Omental fat pad (tissue), 4 donors: ENCODE measurements at places on chromosomes 11 and 22. TPM values are rescaled to one million over a fixed set of nuclear protein-coding genes. Genes with fewer than 3 reads are reported as not detected.
A peak's percentile ranks its signal among the peaks of the same experiment; 100 is the strongest.

Gene OR52A1
- total RNA-seq: not detected

Gene GGT5
- total RNA-seq: 70.6 TPM

Gene GUCY1A2
- total RNA-seq: 4.4 TPM

Gene PPP6R2
- 35.6 TPM for total RNA-seq

Gene MMP12
- not detected for total RNA-seq

Gene OR56A1
- 0.06 TPM for total RNA-seq

Gene LRRC4C
- total RNA-seq: 0.95 TPM

Gene DEUP1
- total RNA-seq: not detected

Gene SNAP29
- 25.1 TPM for total RNA-seq

Gene ANO1
- total RNA-seq: 1.9 TPM

- no peak for DNase-seq
Measured at GRCh38 chr11:16226245-16226644, 130.1 kb downstream of the SOX6 start.

DNA sequence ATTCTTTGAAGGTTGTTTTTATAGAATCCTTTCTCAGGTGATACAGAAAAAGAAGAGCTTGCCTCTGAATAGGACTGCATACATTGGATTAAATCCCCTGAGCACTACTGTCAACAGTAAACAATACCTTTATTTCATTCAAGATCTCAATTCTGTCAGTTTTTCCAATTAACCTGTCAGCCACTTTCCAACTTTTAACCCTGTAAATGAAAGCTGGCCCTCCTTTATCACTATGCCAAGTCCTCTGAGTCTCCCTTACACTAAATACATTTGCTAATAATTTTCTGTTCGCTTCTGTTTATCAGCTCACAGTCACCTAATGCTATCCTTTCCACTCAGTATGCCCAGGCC lies 213.7 kb upstream of the ARHGAP42 start:
- no peak for DNase-seq

DNA sequence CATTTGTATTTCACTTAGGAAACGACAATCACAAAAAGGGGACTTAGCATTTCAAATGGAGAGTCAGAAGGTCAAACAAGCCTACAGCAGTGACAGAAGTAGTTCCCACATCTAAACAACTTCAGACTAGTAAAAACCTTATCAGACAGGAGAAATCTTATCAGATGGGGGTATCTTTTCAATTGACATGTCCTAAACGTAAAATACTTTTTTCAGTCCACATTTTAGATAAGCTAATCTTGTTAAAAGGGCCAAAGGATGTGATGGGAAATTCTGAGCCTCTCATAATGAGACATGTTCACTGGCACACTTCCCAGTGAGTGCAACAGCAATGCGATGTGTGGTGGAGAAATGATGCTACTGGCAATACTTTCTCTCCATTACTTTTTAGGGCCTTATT lies 2.4 kb downstream of the MAPK1 start:
- DNase-seq: peak; percentile 42

GRCh38 chr22:39212721-39213376 lies 31.9 kb downstream of the PDGFB start:
- DNase-seq: no peak

- no peak for DNase-seq
Measured at GRCh38 chr11:134626032-134626431, 214.0 kb upstream of the B3GAT1 start.

DNA sequence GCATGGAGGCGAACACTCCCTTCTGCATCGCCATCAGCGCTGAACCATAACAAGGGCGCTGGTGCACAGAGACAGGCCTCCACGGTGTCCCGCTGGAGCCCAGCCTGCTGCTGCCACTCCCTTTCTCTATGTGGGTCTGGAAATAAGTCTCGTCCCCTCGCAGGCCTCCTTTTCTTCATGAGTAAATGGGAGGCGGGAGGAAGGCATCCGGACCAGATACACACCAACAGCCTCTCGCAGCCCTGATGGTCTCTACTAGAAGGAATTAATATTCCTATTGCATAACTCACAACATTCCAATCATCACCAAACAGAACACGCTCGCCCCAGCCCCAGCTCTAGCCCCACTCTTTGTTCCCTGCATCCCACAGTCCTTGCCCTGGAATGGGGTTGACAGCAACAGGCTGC lies 14.9 kb downstream of the RASD2 start:
- no peak for DNase-seq

GRCh38 chr11:8283100-8283464 lies 19.4 kb upstream of the LMO1 start:
- no peak for DNase-seq

GRCh38 chr22:50315289-50316113 lies 8.1 kb upstream of the PLXNB2 start:
- no peak for DNase-seq

DNA sequence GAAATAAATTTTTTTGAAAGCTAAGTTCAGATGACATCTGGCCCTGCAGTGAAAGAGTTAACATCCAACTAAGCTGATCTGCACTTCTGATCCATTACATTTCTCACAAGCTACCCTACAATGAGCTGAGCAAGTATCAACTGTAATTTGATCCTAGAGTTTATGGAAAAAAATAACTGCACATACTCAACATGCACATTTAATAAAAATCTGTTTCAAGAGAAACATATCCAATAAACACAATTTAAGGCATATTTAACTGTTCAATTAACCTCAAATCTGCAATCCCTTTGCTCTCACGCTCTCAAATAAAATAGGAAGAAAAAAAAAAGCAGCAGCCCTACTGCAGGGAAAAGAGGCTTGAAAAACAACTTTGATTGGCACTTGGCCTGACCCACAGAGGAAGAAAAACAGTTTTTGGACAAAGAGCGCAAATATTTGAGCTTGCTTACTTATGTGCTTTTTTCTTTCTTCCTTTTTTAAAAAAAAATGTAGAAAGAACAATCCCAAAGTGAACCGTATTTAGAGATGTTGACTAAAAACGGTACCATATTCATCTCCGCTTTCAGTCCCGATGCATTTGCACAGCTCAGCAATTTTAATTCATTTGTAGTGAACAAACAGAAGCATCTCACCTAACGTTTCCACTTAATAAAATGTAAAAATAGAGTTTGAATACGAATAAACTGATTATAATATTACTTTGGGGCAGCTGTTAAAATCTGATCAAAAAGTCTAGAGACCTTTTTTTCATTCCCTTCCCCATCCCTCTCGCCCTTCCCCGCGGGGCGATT lies 1.6 kb downstream of the SESN3 start:
- DNase-seq: no peak

DNA sequence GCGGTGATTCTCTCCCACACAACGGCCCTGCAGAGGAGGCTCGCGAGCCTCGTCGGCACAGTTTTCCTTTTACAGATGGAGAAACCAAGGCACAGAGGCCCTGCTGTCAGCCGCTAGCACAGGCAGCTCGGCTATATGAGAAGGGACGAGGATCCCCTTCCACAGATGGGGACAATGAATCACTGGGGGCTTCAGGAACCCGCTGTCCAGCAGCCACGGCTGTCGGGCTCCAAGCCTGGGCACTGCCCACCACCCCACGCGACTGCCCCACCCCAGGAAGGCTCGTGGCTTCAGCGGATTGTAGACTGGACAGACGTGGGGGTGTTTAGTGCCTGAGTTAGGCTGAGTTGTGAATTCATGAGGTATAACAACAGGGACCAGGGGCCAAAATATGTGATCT lies 17.2 kb upstream of the FGF3 start:
- peak; percentile 18 for DNase-seq

GRCh38 chr11:22208151-22208858 lies 15.4 kb downstream of the ANO5 start:
- no peak for DNase-seq

DNA sequence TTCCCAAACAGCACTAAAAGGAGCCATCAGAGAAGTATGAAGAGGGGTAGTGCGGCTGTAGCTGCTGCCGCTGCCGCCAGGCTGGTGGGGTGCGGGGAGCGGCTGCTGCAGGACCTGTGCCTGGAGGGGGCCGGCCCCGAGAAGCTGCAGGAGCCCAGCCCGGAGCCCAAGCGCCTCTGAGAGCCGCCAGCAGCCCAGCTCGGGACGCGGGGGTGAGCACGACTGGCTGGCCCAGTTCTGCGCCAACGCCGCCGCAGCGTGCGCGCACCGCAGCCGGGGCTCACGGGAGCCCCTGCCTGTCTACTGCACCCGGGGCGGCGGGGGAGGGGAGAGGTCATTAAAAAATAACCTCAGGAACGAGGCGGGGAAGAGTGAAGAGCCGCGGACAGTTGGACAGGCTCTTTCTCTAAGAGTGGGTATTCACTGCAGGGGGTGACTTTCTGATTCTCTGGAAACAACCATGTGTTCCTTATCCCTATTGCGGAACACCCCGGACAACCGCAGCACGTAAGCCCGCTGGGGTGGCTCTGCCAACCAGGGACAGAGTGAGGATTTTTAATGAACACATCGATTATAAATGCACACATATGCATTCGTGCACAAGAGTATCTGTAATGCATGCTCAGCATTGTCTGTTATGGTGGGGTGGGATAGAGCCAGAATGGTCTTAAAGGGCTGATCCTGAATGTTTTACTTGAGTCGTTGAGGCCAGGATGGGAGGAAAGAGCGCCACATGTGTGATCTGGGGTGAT lies 453 bp downstream of the GAS2 start:
- DNase-seq: no peak

DNA sequence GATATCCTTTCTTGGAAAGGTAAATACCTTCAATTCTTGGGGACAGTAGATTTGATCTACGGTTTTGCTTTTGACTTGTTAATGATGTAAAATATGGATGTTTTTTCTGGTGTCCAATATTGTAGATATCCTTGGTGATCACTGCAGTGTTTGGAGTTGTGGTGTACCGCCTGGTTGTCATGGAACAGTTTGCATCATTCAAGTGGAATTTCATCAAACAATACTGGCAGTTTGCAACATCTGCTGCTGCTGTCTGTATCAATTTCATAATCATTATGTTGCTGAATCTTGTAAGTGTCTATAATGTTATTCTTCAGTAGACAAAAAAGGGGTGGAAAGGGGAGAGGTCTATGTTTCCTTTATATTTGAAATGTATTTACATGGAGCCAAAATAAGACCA lies 27.4 kb upstream of the MUC15 start:
- no peak for DNase-seq
